ENCODE measurements at places on chromosomes 4 and X.

- no peak for DNase-seq
Measured at GRCh38 chr4:40630335-40631021, 814 bp upstream of the RBM47 start.

DNA sequence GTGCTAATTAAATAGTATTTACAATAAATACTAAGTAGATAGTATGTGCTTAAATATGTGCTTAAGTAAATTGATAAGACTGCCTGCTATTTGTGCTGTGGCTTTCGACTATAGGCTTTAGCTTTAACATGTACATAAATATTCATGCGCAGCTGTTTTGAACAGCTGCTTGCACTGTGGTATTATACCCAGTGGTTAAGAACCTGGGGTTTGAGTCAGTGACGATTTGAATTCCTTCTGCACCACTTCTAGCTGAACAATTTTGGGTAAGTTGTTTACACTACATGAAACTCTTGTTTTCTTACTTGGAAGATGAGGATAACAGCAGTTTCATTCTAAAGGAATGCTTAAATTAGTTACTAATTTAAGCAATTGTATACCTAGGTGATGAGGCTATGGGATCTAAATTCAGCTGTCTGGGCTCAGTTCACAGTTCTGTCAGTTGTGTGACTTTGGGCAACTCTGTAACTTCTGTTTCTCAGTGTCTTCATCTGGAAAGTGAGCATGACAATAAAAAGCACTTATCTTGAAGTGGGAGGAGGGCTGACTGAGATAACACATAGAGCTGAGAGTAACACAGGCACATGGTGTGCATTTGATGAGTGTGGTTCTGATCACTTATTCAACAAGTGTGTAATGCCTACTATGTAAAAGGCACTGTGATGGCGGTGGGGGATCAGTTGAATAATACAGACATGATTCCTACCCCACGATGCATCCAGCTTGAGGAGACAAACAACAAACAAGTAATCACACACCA lies 37.0 kb downstream of the HPGDS start:
- DNase-seq = no peak

DNA sequence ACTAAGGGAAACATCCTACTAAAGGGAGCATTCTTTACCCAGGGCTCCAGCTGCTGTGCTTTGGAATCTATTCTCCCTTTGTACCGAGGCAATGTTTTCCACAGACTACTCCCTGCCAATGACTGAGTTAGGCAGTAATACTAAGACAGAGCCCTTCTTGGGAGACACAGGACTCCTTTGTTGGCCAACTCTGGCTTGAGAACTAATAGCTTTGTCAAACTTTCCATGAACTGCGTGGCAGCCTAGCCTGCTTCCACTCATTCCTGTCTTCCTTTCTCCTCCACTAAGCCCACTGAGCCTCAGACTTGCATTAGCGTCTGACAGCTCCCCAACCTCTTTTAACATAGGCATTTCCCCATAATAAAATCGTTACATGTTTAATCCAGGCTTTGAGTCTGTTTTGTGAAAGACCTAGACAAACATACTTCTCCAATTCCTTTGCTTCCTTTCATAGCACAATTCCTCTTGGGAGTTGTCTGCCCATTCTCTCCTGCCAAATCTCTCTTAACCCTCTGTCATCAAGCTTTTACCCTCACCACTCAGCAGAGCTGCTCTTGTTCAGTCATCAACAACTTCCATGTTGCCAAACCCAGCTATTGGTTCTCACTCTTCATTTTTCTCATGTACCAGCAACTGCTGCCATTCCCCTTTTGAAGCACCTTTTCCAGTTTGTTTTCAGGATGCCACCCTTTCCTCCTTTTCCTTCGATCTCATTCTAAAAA lies 300.3 kb upstream of the IGFBP7 start:
- DNase-seq = no peak

DNA sequence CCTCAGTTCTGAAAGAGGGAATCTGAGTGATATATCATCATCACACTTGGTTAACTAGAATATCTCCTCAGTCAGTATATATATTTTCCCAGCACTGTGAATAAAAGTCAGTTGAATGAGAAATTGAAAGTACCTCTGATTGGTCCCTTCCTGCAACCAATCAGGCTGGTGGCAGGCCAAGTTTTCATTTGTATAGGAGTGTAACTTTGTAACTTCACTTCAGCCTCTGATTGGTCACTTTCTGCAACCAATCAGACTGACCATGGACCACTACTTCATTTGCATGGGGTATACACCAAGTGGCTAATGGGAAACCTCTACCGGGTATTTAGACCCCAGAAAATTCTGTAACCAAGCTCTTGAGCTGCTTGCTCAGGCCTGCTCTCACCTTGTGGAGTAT lies 2.0 kb upstream of the PGK1 start:
- no peak for DNase-seq

- DNase-seq = no peak
Measured at GRCh38 chr4:145934434-145935047, 4.1 kb downstream of the ZNF827 start.
